ENCODE measurements at places on chromosomes 2 and 18. TPM values are rescaled to one million over a fixed set of nuclear protein-coding genes. Genes with fewer than 3 reads are reported as not detected.

SERPINB5 gene
- not detected for polyA plus RNA-seq

CYRIA gene
- 5.4 TPM for polyA plus RNA-seq

HOXD3 gene
- 3.3 TPM for polyA plus RNA-seq

HOXD4 gene
- polyA plus RNA-seq: 8.9 TPM

UBXN4 gene
- polyA plus RNA-seq: 68.6 TPM

UNC50 gene
- polyA plus RNA-seq: 27.1 TPM

IGFBP2 gene
- polyA plus RNA-seq: 149 TPM

POTEE gene
- 0.10 TPM for polyA plus RNA-seq

CRYGD gene
- polyA plus RNA-seq: not detected

FAM124B gene
- 9.2 TPM for polyA plus RNA-seq

DNA sequence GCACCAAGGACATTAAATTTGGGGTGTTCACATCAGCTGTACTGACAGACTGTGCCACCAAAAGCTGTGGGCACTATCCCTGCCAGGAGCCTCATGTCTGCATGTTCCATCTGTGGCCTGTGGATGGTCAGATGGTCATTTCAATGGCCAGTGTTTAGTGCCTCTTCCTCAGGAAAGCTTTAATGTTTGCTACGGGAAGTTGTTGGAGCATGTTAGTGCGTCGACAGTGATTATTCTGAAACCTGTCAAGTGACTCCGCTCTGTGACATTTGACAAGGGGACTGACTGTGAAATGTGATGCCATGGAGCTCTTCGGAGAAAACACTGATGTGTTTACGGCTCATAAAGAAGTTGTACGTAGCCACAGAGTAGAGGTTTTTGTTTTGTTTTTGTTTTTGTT is 18.7 kb upstream of the RGPD4 start:
- no peak for DNase-seq

DNA sequence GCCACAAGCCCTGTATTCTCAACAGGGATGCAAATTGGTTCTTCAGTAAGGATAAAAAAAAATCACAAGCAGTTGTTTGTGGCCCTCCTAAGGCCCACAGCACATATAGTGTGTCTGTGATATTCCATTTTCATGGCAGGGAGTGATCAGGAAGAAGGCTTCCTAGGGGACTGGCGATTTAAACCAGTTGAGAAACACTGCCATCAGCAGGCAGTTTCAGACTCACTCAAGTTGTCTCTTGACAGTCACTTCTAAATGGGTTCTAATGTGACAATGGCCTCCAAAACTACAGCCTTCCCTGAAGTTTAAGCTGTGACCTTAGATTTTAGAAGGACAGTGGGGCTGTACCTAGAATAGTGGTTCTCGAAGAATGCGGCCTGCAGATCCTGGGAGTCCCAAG is 6.0 kb downstream of the CIAO1 start:
- no peak for DNase-seq

DNA sequence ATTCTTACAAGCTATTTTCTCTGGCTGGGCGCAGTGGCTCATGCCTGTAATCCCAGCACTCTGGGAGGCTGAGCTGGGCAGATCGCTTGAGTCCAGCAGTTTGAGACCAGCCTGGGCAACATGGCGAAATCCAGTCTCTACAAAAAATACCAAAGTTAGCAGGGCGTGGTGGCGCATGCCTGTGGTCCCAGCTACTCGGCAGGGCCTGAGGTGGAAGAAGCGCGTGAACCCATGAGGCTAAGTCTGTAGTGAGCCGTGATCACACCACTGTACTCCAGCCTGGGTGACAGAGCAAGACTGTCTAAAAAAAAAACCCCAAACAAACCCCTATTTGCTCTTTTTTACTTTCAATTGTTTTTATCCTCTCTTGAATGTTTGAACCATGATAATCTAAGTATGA is 37.0 kb downstream of the PPP4R1 start:
- no peak for DNase-seq

DNA sequence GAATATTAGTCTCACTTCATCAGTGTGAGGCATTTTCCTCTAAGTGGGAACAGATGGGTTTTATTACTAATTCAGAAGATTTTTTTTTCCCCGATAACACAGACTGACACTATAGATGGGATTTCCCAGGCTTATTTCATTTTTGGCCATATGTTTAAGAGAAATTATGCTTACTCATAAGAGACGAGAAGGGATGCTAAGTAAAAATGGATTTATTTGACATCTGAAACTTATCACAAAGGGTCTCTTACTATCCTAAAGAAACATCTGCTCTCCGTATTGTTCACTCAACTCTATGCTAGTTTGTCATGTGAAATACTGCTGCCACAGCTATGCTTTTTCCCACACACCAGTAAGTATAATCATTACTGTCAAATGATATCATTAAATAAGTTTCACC is 1476.3 kb downstream of the LRP1B start:
- no peak for DNase-seq

DNA sequence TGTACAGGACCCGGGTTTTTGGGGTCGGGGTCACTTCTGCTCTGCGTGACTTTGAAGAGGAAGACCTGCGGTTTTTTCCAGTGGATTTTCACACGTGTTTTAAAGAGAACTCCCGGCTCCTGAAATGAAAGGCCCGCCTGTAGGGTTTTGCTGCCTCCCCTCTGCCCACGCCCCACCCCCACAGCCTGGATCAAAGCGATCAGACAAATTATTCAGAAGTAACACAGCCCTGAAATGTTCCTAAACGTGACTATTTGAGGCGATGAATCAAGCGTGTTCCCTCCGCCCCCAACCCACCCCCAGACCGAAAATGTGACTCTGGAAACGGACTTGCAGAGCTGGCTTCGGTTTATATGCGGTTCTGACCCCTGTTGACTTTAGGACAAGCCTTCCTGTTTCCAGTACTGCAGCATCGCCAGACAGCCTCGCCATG is 28.7 kb upstream of the SMIM21 start:
- DNase-seq: no peak

DNA sequence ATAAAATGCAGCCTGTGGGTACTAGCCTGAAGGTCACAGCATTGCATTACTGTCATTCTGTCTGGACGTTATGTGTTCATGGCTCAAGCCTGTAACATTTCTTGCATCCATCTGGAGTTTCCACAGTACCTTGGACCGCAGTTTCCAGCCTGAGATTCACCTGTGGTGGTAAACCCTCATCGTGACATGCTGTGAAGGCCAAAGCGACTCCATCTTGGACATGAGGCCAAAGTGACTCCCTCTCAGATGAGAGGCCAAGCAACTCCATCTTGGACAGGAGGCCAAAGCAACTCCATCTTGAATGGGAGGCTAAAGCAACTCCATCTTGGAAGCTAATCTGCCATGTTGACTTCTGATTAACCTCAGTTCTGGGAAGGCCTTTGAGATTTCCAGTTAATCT is 257.7 kb upstream of the MYT1L start:
- DNase-seq: no peak

- DNase-seq: no peak
Observed at GRCh38 chr2:121279476-121280220, 5.4 kb downstream of the TFCP2L1 start.

DNA sequence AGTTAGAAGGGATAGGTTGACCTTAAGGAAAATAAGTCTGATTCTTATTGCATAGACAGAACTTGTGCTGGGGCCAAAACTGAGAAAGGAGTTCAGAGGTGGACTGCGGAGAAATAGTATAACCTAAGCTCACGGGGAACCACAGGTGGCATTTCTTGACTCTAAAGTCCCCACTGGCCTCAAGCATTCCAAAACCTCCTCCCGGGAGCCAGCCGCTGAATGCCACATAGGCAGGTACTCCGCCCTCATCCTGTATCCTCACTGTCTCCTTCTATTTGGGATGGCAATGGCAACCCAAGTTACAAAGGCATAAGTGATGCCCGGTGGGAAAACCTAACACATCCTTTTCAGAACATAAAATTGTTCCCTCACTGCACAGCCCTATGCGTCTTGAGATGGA is 173.0 kb downstream of the SP3 start:
- no peak for DNase-seq

GRCh38 chr18:28063271-28063761 is 113.6 kb downstream of the CDH2 start:
- DNase-seq: no peak

DNA sequence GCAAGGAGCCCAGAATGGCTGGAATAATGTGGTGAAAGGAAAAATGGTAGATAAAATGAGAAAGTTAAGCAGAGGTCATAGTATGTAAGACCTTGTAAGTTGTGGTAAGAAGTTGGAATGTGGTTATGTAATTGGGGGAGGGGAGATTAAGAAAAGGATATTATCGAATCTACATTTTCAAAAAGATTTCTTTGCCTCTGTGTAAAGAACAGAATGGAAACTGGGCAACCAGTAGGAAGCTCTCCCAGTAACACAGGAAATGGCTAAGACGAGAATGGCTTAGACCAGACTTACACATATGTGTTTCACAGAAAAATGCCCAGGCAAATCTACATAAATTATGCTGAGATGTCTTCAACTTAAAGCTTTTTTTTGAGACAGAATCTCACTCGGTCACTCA is 13.2 kb downstream of the MEMO1 start:
- no peak for DNase-seq

DNA sequence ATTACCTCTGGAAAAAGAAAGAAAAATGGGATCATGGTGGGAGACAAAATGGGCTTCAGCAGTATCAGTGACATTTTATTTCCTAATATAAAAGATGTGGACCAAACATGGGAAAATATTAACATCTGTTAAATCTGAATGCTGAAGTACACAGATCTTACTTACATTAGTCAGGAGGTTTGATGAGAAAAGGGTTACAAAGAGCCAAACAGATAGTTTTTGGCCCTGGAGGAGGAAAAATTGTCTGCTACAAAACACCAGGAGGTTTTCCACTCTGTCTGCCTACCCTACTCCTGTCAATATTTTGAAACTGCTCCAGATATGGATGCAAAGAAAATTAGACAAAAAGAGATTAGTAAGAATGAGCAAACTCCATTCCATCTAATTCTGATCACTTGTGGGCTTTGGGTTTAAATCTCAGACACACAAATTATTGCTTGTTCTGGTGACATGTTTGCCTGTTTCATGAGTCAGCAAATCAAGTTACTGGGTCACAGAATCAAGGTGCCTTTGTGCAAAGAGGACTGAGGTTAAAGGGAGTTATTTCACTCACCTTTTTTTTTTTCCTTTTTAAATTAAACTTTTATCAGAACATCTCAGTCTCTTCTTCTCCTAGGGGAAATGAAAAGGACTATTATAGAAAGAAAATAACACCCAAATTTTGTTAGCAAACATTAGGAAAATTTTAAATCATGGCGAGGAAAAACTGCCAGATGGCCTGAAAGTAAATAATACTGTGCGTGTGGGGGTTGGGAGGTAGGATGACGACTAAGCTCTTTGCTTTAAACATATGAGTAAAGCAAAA is 87.0 kb upstream of the SPATS2L start:
- no peak for DNase-seq

GRCh38 chr2:227485429-227485828 is 13.5 kb downstream of the AGFG1 start:
- DNase-seq: no peak

GRCh38 chr2:69090820-69091219 is 77.8 kb downstream of the ANTXR1 start:
- no peak for DNase-seq

DNA sequence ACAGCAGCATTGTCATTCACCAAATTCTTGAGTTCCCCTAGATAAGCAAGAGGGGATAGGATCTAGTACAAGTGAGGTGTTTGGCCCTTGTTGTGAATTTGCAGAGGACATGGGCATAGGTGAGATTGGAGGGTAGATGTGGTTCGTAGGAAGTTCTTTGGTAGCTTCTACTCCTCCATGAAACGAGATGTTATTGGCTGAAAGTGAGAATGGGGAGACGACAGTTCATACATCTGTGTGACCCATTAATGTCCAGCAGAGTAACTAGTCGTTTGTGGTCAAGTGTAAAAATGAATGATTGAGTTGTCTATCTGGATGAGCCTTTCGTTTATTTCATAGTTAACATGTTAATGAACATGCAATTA is 90.4 kb downstream of the UBE2E3 start:
- no peak for DNase-seq

DNA sequence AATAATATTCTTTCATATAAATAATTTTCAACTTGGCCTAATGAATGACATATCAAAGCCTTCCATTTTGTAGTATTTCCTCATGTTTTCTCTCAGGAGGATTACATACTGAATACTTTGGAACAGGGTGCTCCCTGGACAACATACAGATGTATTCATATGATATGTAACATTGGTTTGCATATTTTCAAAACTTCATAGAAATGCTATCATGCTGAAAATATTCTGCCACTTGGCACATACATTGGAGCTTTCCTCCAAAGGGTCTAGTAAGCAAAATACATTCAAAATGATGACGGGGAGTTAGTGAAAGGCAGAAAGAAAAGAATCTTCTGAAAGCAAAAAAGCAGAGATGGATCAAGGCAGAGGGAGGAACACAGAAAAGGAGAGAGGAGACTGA is 38.1 kb upstream of the RTN4 start:
- DNase-seq: no peak

GRCh38 chr2:1192121-1192520 is 221.1 kb upstream of the TPO start:
- DNase-seq: no peak

DNA sequence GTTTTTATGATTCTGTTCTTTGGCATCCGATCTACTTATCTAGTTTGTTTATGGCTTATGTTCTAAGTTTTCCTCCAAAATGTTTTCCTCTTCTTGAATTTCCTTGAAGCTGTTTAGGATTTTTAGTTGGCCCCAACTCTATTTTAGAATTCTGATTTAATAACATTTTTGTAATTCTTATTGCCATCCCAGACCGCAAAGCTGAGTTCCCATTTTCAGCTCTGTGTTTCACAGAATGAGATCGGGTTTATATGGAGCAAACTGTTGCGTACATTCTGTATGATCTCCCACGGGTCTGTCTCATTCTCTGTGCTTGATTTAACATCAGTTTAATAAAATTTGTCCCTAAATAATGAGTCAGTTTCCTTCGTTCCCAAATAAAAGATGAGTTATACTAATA is 59.3 kb downstream of the DPP4 start:
- no peak for DNase-seq

DNA sequence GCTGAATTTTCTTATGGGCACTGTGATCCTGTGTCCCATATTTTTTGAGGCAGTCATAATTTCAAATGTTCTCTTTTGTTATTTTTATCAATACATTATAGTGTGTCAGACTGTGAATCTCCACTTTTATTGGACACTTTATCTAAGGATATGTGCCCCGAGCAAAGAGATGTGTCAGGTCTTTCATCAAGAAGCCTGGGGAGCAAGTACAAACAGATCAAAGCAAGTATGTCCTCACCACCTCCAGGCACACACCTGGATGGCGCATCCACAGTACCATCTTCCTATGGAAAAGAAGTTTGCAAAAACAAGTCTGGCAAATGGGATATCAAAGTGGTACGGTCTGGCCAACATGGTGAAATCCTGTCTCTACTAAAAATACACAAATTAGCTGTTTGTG is 81.0 kb upstream of the ZNF236 start:
- no peak for DNase-seq

- DNase-seq: no peak
Observed at GRCh38 chr2:69789772-69790600, 39.5 kb upstream of the GMCL1 start.

GRCh38 chr18:2914881-2915240 is 68.1 kb downstream of the EMILIN2 start:
- DNase-seq: no peak
